ENCODE measurements at places on chromosomes 5 and 9.

DNA sequence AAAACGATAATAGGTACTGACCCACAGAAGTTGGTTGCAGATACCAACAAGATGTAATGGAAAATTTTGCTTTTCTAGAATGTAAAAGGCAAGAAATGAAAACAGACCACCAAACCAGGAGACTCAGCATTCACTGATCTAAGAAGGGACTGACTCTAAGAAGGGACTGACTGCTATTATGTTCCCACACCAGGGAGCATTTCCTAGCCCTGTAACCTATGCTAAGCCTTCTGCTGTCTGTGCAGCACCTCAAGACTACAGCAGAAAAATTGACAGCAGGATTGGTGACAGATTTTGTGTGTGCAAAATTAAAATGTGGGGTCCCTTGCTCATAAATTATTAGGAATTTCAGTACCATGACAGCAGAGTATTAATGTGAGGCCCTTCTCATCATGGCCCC, 154.8 kb downstream of the GABRB2 start:
- DNase-seq, result no peak

GRCh38 chr5:53997736-53998627, 312.4 kb downstream of the ARL15 start:
- no peak for DNase-seq

DNA sequence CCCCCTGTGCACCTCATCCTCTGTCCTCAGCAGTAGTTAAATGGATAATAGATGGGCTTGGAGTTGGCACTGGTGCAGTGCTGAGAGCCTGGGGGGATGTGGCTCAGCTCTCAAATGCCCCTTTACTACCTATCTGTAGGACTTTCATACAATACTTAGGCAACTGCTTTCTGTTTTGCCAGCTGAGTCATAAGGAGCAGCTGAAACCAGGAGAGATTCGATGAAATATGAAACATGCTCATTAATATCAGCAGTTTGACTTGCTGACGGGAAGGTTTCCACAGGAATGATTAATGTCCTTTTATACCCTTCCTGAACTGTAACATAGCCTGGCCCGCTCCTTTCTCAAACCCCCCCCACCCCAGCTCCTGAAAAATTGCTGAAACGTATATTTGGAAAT, 142.6 kb downstream of the SAXO1 start:
- no peak for DNase-seq

DNA sequence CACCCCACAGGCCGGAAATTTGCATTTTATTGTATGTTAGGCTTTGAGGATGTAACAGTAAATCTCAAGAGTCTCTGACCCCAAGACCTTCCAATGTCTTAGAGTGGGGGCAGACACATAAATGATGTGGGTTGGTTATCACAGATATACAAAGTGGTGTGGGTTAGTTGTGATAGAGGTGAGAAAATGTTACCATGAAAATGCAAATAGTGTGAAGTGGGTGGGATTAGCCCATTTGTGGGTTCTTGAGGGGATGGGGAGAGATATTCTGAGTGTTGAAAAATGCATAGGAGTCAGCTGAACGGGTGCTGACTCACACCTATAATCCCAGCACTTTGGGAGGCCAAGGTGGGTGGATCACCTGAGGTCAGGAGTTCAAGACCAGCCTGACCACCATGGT, 7.9 kb upstream of the RNF145 start:
- no peak for DNase-seq

DNA sequence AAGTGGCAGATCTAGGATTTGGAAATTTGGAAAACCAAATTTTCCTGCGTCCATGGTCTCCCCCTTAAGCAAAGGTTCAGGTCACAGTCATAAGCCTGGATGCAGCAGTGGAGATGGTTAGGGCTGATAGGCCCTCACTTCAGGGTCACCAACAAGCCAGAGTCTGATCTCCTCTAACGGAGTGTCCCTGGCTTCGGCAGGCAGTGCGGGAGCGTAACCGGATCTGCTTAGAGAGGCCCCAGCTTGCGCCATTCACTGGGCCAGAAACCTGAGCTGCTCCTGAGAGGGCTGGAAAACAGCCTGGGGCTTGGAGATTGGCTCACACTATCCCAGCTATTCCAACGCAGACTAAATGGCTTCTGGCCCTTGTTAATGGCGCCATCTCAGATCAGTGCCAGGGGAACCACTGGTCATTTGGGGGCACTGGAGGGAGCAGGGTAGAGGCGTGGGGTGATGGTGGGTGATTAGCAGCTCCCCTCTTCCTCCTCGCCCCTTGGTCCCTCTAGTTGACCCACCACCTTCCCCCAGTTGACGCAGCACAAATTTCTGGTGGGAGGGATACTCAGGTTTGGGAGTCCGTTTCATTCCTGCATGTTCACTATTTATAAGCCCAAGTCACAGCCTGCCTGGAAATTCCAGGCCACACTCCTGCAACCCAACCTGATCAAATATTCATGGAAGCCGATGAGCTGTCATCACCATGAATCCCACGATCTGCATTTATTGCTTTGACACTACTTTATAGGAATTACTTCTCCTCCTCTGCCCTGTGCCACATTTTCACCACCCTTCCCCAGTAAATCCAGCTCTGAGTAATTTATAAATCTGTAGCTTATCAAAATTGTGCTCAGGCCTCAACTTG, 134.6 kb upstream of the CPEB4 start:
- no peak for DNase-seq

- no peak for DNase-seq
These were observed 58.7 kb upstream of the SPATA31C2 start for GRCh38 chr9:88197016-88197415.

Measured in NCI-H1417 (cell line).